ENCODE measurements at places on chromosomes 2 and 18.

DNA sequence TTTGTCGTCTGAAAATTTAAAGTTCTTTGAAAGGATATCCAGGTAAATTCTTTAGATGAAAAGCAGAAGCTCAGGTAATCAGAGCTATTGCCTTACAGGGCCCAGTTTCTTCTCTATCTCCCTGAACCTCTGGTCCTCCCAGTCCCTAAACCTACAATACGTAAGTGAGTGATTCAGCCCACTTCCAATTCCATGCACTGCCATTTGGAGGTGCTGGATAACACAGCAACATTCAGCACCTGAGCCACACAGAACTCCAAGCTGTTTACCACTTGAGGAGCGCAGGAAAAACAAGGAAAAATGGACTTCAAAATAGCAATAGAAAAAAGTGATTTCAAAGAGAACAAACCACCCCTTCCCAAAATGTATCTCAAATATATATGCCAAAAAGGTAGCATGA, 105.0 kb upstream of the DNAJC10 start:
- DNase-seq: no peak

DNA sequence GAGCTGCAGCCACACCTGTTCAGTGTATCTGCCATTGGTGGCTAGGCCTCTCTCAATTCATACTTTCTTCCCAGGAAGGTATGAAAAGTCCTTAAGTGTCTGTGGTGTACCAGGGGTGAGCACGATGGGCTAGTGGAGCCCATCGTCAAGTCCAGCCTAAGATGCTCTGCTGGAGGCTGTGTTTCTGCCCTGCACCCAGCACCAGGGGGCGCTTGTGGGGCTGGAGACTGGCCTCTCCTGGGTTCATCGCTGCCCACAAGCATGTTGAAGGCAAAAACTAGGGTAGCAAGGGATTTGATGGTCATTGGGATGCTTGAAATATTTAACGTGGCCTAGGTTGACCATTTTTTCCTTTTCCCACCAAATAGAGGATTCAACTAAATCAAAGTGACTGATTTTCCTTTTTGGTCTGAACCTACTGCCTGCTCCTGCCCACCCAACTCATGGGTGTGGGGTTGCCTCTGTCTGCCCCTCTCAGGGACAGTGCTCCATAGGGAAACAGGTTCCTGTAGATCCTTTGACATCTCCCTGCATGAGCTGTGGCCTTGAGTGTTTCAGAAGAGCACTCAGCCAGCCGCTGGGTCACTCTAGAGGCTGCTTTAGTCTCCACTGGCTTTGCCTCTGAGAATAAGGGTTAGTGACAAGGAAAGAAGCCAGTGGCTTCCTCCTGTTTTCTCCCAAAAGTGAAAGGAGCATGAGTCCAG, 59.0 kb downstream of the TPGS2 start:
- no peak for DNase-seq

DNA sequence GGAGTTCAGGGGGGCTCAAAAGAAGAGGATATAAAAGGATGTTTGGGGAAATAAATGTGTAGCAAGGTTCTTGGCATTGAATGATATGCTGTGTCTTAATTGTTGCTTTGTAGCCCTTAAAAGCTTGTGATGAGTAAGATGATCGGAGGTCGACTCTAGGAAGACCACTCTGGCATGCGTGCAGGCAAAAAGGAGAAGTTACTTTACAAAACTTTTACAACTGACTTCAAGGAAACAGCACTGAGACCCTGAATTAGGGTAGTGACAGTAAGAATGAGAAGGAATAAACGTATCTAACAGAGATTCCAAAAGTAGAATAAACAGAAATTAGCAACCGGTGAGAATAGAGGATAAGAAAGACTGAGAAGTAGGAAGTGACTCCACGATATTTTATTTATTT, 228.7 kb upstream of the TANK start:
- no peak for DNase-seq

DNA sequence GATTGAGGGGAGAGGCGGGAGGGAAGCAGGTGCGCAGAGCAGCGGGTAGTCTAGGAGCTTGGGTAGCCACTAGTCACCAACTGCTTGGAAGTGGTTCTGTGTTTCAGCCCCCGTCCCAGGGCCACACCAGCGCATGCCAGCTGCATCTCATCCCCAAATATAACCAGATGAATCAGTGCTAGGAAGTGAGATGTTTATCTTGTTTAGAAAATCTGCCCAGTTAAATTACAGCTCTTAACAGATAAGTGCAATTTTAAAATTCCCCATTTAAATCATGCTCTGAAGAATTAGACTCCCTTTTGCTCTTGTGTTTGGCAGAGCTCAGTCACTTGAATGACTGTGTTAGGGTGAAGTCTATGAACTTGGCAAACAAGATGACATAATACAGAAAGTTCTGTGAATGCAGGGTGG, 193.8 kb downstream of the SEPTIN10 start:
- no peak for DNase-seq

- DNase-seq: peak; percentile 15
Measured at GRCh38 chr2:76851000-76851399, 671.2 kb downstream of the LRRTM4 start.

- DNase-seq: peak; percentile 83
Measured at GRCh38 chr2:9178904-9179571, 27.6 kb upstream of the ASAP2 start.

DNA sequence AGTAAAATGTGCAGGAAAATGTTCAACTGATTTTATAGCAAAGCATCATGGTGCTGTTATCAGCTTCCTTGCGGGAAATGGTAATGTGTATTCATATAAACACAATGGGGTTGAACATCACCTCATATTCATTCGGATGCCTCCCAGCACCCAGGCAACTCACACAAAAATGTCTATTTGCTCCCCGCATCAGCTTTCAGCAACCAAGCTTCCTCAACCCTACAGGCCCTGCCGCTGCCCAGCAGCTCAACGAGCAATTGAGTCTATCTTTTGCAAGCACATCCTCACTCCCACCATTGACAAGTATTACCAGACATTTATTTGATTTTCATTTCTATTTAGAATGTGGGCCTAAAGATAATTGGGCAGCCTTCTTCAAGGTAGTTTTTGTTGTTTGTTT, 2161.4 kb upstream of the PIK3C3 start:
- DNase-seq: no peak

- DNase-seq: no peak
Measured at GRCh38 chr18:35085450-35086380, 44.5 kb downstream of the MAPRE2 start.

DNA sequence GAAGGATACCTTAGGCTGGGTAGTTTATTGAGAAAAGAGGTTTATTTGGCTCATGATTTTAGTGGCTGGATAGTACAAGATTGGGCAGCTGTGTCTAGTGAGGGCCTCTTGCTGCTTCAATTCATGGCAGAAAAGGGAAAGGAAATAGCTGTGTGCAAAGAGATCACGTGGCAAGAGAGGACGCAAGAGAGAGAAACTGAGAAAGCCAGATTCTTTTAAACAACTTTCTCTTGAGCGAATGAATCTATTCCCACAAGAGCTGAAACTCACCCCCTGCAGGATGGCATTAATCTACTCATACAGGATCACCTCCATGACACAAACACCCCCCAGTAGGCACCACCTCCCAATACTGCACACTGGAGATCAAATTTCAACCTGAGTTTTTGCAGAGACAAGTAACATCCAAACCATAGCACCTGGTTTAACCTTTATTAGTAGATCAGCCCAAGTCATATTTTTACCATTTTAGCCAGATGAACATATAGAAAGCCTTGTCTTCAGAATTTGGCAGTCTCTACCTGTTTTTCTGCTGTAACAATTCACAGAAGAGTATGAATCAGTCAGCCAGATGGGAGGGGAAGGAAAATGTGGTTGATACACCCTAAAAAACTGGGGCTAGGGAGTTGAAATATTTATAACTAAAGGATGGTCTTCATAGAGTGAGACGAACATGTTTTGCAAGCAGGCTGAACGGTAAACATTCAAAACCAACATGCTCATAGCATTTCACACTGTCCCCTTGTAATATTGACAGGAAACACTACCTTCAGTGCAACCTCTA, 73.9 kb upstream of the NCKAP5 start:
- DNase-seq: no peak

DNA sequence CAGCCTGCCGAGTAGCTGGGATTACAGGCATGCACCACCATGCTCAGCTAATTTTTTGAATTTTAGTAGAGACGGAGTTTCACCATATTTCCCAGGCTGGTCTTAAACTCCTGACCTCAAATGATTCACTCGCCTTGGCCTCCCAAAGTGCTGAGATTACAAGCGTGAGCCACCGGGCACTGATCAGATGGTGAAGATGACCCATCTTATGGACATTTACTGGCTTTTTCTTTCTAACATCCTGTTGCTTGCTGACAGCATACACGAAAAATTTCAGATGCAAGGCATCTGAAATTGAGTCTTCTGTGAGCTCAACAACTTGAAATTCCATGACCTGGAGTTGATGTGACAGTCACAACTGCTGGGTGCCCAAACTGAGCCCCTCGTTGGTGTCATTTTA, 859.5 kb upstream of the CNTNAP5 start:
- no peak for DNase-seq

DNA sequence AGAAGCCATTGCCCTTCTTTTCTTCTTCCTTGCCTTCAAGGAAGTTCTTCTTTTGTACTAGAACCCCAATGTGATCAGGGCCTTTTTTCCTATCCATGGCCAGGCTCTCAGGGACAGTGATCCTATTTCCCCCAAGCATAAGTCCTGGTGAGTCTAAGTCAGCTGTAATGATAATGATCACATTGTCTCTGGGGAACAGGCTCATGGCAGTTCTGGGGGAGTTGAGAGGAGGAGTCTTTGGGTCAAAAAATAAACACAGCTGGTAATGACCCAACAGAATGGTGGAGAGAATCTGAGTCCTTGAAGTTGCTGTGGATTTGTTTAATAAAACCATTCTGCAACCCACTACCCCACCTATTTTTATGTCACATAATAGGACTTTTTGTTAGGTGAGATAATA, 96.6 kb downstream of the SOCS6 start:
- DNase-seq: no peak

DNA sequence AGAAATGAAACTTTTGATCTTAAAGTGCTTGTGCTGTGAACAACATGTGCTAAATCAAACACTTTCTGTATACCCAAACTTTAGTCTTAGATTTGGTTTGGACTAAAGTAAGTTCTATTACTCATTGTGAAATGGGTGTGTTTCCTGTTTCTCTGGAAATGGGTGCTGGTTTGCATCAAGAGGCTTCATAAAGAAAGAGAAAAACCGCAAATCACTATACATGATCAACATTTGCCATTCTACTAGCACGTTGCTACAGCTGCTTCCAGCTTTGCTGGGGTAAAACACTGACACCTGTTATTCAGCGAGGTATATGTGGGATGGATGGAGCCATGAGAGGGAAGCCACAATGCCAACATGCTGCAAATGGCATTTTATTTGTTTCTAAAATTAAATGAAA, 547.0 kb upstream of the ACVR2A start:
- DNase-seq: no peak

DNA sequence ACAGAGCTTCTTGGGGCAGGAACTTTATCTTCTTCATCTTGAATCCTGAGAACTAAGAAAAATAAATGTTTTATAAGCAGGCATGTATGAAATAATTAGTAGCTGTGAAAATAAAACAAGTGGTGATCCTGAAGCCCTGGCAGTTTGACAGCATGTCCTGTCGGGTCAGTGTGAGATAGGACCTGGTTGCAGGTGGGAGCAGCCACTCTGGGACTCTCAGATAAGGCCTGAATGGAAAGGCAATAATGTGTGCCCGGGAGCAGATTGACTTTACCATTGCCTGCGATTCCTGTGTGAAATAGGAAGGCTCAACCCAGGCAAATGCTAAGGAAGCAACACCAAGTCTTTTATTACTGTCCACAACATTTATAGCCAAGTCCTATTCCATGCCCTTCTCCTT, 132.4 kb downstream of the LYPD6B start:
- no peak for DNase-seq

DNA sequence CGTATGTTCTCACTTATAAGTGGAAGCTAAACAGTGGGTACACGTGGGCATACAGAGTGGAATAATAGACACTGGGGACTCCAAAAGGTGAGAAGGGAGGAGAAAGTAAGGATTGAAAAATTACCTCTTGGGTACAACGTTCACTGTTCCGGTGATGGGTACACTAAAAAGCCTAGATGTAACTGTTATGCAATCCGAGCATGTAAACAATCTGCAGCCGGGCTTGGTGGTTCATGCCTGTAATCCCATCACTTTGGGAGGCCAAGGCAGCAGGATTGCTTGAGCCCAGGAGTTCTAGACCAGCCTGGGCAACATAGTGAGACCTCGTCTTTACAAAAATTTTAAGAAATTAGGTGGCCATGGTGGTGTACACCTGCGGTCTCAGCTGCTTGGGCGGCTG, 33.1 kb upstream of the TTR start:
- DNase-seq: no peak

DNA sequence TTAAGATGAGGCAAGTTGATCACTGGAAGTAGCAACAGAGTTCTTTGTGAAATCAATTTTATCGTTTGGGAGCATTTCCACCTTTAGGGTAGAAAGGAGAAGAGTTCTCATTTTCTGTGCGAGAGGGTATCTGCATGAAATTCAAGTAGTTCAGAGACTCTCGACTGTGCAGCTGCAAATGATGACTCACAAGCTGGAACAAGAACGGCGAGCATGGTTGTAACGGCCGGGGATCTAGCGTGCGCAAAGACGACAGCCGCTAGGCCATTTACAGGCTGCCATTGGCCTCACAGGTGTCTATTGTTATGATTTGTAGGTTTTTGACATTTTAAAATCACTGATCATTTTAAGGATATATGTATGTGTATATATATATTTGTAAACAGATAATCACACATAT, 5.2 kb downstream of the KLHL29 start:
- no peak for DNase-seq

- no peak for DNase-seq
Measured at GRCh38 chr2:175462246-175462645, 280.7 kb upstream of the ATP5MC3 start.

GRCh38 chr18:41906528-41907146, 48.4 kb upstream of the PIK3C3 start:
- DNase-seq: no peak

- DNase-seq: no peak
Measured at GRCh38 chr2:38791744-38792143, 13.7 kb downstream of the GEMIN6 start.

GRCh38 chr2:217899231-217900009, 103.4 kb downstream of the TNS1 start:
- DNase-seq: no peak

- DNase-seq: no peak
Measured at GRCh38 chr2:179031731-179032408, 18.1 kb downstream of the CCDC141 start.

GRCh38 chr2:150428641-150429040, 58.8 kb downstream of the RND3 start:
- no peak for DNase-seq

DNA sequence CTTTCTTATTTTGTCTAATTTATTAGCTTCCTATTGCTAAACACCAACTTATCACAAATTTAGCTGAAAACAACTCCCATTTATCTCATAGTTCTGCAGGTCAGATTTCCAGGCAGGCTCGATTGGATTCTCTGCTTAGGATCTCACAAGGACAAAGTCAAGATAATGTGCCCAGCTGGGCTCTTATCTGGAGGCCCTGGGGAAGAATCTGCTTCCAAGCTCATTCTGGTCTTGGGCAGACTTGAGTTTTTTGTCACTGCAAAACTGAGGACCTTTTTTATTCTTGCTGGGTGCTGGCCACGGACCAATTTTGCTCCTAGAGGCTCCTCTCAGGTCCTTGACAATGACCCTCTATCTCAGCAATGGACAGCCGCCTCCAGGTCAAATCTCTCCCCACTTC, 215.5 kb downstream of the TRIB2 start:
- DNase-seq: no peak
